ENCODE measurements at places on chromosomes 3 and 15.
A peak's percentile ranks its signal among the peaks of the same experiment; 100 is the strongest.

DNA sequence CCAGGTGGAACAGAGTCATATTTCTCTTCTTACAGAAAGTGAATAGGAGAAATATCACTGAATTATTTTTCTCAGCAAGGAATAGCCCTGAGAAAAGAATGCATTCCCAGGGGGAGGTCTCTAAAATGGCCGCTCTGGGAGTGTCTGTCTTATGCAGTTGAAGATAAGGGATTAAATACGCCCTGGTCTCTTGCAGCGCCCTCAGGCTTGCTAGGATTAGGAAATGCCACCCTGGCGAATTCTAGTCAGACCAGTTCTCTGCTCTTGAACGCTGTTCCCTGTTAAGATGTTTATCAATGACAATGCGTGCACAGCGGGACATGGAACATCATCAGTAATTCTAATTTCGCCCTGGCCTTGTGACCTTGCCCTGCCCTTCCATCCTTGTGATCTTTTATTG is 949.0 kb upstream of the SEMA6D start:
- no peak for DNase-seq

GRCh38 chr3:118938183-118938961 is 96.3 kb downstream of the IGSF11 start:
- no peak for DNase-seq

DNA sequence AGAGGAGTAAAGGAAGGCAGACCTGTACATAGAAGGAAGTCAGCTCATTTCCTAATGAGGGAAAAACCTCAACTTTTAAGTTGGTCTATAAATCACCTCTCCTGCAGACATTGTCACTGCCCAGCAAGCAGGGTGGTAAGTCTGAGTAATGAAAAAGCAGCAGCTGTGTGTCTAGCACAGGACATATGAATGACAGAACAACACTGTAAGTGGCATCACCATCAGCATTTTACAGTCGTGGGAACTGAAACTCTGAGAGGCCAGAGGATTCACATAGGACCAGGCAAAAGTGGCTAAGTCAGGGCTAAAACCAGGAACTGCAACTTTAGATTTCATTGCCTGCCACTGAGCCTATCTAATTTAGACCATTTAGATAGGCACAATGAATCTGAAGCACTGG is 235.6 kb downstream of the CLSTN2 start:
- DNase-seq: no peak

DNA sequence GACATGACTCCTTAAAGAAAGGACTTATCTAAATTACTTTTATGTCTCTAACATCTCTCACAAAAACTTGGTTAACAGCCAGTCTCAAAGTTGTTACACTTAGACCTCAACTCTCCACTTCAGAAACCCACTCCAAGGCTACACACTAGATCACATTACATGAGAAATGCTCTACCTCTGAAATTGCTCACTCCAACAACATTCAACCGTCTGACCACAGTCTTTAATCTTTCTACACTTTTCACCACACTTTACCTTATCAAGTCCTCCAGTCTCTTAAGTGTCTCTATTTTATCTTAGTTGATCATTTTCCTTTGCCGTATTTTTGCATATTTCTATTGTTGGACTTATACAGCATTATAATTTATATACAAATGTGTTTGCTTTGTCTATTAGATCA is 5.8 kb downstream of the SLC12A6 start:
- DNase-seq: no peak

- DNase-seq: no peak
These were observed 25.4 kb downstream of the CTDSPL start for GRCh38 chr3:37887062-37887461.

DNA sequence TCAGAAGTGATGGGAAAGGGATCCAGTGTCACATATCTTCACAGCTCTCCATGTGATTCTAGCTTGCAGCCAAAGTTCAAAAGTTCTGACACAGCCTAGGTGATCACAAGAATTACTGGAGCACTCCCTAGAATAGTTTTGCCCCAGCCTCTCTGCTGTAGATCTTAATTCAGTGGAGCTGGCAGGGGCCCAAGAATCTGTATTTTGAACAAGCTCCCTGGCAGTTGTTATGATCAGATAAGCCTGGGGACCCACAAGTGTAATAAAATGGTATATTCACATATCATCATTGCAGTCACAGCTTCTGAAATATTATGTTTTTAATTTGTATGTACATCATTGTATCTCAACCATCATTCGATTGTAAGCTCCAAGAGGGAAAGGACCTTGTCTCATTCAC is 62.3 kb downstream of the NOX5 start:
- DNase-seq: no peak

DNA sequence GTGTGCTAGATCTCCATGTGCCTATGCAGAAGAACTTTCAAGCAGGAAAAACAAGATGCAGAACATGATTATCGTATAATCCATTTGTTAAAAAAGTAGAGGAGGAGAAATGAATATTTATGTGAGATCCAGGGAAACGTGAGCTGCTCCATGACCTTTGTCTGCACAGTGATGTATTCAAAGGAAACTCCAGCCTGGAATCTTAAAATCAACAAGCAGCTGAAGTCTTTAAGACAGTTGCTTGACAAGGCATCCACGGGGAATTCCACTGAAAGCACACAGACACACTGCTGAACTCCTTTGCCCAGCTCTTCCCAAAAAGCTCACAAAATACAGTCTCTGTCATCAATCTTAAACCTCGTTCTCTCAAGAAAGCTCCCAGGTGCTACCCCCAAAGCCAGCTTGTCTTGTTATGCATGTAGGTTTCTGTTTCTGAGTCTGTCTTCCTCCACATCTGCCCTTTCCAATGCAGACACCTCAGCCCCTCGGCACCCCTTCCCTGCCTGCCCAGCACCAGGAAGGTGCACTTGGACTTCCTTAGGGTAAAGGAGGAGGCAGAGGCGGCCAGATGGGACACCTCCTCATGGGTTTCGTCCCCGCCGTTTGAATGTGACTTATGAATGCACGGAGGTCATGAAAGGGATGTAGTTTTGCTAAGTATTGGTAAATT is 28.7 kb downstream of the LRRK1 start:
- no peak for DNase-seq

DNA sequence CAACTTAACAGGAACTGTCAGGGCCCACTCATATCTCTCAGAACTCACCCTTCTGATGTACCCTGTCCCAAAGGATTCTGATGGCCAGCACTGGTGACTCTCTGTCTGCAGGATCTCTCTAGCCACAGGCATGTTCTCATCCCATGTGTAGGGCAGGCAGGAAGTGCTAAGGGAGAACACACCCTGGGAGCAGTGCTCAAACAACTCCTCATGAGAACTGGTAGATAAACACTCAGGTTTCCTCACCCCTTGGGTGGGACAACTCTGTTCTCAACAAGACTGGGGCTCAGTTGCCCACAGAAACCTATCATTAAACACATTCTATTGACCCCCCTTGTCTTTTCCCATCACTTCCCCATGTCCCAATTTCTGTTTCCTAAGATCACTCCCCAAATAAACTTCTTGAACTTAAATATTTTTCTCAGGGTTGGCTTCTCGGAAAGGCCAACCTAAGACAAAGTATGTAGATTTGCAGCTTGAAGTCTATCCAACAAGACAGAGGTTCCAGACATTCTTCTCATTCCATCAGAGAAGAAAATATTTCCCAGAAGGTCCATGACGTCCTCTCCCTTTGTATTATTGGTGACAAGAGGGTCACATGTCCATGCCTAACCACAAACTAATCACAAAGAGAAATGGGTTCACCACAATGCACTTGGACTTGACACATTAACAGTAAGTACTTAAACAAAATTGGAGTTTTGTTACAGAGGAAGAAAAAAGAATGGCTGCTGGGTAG is 276.6 kb upstream of the GADL1 start:
- DNase-seq: no peak

DNA sequence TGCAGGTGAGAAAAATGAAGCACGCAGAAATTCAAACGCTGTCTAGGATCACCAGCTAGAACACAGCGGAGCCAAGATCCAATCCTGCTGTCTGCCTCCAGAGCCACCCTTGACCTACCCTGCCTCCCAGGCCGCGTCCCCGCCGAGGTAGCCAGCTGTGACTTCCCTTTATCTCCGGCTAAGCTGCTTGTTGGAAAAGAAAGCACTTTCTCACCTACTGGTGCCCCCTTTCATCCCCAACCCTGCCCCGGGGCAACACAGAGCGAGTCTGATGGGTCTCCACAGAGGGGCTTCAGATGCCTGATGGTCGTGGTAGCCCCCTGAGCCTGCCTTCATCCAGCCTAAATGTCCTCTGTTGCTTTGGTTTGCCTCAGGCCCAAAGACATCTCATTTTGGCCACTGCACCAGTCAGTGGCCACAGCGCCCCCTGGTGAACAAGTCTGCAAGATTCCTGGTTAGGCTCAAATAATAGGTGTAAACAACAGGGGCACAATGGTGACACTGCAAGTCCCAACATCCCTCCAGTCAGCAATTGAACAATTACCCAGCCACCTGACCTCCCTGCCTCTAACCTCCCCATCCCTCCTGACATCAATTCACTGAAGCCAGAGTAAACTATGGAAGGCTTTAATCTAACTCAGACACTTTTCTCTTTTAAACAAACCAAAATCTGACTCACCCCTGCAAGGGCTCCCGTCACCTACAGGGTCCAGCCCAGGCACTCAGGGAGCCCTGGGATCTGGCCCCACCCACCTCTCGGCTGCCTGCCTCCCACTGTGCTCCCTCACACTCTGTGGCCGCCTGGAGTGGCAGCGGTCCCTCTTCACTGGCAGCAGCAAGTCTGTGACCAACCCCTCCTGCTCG is 27.3 kb upstream of the BCL2L10 start:
- peak; percentile 54 for DNase-seq

GRCh38 chr3:81300324-81300927 is 461.0 kb downstream of the GBE1 start:
- DNase-seq: no peak

DNA sequence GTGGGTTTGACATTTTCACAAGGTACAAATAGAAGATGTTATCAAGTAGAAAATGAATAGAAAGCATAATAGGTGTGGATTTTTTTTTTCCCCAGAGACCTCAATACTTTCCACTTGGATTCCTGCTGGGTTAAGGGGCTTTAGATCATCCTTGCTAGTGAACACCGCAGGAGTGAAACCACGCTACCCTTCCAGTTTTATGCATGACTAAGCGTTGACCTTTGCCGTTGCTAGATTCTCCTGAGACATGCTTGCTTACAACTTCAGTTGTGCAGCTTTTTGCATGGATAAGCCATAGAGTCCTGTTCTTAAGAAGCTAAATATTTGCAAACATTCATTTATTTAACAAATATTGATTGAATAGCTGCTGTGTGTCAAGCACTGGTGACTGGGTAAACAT is 299.7 kb upstream of the LMCD1 start:
- no peak for DNase-seq

- peak; percentile 81 for DNase-seq
These were observed 4.4 kb upstream of the ZNF609 start for GRCh38 chr15:64455961-64456371.
